ENCODE measurements at places on chromosomes 3 and 15.

DNA sequence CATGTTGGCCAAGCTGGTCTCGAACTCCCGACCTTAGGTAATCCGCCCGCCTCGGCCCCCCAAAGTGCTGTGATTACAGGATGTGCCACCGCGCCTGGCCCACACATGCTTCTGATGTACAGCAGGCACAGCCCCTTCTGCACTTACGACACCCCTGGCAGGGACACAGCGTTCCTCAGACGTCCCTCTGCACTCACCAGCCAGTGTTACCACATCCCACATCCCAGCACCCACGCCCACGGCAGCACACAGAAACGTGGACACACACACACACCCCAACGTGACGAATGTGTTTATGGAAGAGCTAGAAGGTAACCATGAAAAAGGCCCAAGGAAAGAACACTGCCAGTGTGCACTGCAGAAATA, 576 bp upstream of the RPAP1 start:
- DNase-seq = no peak

- DNase-seq = no peak
Observed at GRCh38 chr3:72266016-72266370, 481.0 kb upstream of the PROK2 start.

DNA sequence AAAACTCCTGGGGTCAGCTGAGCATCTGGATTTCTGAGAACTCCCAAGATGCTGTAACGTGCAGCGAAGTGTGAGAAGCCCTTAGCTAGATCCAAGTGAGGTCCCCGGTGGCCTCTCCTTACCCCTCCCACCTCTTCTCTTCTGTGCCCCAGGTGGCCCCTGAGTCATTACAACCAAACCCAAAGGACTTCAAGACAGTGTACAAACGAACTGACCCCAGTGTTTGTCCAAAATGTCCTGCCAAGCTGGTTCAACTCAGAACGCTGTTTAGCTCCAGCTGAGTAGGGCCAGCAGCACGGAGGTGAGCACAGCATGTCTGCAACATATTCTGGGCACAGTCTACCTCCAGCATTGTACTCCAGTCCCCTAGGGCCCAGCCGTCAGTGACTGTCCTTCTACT, 73.9 kb upstream of the OXTR start:
- no peak for DNase-seq

- DNase-seq = no peak
Observed at GRCh38 chr15:56371495-56372147, 6.4 kb downstream of the TEX9 start.

- no peak for DNase-seq
Observed at GRCh38 chr3:140508550-140508949, 169.3 kb upstream of the TRIM42 start.

DNA sequence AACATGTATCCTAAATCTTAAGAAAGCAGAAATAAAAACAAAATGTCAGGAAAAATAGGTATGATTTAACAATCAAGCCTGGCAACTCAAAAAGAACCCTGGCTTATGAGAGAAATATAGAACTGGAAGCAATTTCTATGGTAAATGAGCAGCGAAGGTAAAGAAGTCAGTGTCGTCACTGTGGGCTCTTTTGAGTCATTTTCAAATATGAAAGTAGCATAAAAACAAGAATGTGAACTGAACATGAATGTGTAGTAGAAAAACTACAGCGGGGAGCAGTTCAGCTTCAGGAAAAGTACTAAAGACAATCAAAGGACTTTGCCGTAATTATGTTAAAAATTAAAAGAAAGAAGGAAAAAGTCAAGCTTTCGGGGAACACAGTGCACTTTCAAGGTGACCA, 17.5 kb downstream of the LSG1 start:
- DNase-seq = no peak

DNA sequence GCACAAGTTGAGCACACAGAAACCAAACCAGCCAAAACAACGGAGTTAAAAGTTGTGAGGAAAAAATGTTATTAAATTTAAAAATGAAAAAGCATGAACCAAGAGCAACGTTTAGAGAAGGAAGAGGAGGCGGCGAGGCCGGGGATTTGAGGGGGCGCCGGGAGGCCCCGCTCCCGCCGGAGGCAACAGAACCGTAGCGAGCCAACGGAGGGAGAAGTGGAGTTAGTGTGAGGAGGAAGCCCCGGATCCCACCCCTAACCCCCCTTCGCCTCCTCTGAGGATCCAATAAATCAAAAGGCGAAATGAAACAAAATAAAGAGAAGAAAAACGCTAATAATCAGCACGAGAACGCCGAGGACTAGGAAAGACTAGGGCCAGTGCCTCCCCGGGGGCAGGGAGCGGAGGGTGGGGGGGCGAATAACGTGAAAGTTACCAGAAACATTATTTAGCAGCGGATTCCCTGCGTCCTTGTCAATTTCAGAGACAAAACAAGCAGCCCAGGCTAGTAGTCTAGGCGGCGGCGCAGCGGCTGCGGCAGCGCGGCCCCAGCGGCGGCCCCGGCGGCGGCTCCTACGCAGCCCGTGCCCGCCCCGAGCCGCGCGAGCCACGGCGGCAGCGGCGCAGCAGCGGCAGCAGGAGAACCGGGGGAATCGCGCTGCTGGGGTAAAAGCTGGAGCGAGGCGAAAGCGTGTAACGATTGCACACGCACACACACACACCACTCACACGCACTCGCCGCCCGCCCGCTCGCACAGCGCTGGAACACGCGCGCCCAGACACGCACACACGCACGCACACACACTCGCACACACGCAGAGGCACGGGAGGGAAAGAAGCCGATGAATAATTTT, 1.7 kb downstream of the MEIS2 start:
- no peak for DNase-seq

GRCh38 chr15:92608866-92609700, 46.5 kb downstream of the FAM174B start:
- DNase-seq = no peak

GRCh38 chr15:31265871-31266711, 60.5 kb upstream of the KLF13 start:
- peak; percentile 40 for DNase-seq

Data from activated T-helper 1 cell treated with anti-CD3 and anti-CD28 coated beads, Interleukin-2, amount 50 U/mL, for 16 hours (primary cell).